ENCODE measurements at places on chromosomes 5 and 9. TPM values are rescaled to one million over a fixed set of nuclear protein-coding genes. Genes with fewer than 3 reads are reported as not detected.

NIPAL4 gene
- polyA plus RNA-seq = 6.6 TPM

MAMDC2 gene
- not detected for polyA plus RNA-seq

F12 gene
- not detected for polyA plus RNA-seq

TAF11L10 gene
- polyA plus RNA-seq = not detected

ELOVL7 gene
- not detected for polyA plus RNA-seq

SLIT3 gene
- polyA plus RNA-seq = not detected

TXN gene
- polyA plus RNA-seq = 62.7 TPM

GRCh38 chr9:112605518-112605917, 112.4 kb downstream of the INIP start:
- DNase-seq = no peak

- no peak for DNase-seq
Measured at GRCh38 chr5:82480331-82480730, 202.2 kb upstream of the RPS23 start.

GRCh38 chr9:96587338-96588315, 32.0 kb downstream of the CDC14B start:
- DNase-seq = no peak

- no peak for DNase-seq
Measured at GRCh38 chr5:9713356-9713755, 83.2 kb upstream of the TAS2R1 start.

DNA sequence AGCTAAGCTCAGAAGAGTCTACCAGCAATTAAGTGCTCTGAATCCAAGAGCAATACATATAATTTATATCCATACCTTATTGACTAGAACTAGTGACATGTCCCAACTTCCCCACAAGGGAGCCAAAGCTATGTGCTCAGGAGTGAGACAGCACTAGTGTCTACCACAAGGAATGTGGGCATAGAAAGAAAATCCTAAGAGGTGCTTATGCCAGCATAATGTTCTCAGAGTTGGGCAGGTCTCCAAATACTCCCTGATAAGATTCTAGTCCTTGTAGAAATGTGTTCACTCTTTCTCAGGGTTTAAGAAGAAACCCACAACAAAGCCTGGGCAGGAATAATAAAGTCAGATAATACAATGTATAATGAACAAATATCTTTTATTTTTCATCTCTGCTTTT, 275.1 kb downstream of the BRINP1 start:
- no peak for DNase-seq

DNA sequence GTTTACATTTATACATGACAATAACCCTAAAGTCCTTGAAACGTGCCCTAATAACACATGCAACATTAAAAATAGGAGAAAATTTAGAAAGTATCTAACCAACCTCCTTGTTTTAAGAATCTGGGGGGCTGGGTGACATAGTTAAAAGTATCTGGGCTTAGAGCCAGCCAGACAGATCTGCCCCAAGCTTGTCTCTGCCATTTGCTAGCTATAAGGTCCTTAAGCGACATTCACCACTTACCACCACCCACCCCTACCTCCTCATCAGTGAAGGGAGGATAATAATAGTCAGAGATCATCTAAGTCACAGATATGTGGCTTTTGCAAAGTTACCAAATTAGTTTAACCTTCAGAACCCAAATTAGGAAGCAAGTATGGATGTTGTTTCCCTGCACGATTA, 33.8 kb upstream of the CAST start:
- DNase-seq = no peak

GRCh38 chr5:1415059-1415425, 30.2 kb downstream of the SLC6A3 start:
- DNase-seq = no peak

GRCh38 chr5:145830594-145830993, 4.5 kb downstream of the PRELID2 start:
- no peak for DNase-seq

GRCh38 chr5:17260549-17260948, 43.1 kb downstream of the BASP1 start:
- DNase-seq = no peak

- DNase-seq = no peak
Measured at GRCh38 chr9:21777701-21778100, 24.7 kb upstream of the MTAP start.

DNA sequence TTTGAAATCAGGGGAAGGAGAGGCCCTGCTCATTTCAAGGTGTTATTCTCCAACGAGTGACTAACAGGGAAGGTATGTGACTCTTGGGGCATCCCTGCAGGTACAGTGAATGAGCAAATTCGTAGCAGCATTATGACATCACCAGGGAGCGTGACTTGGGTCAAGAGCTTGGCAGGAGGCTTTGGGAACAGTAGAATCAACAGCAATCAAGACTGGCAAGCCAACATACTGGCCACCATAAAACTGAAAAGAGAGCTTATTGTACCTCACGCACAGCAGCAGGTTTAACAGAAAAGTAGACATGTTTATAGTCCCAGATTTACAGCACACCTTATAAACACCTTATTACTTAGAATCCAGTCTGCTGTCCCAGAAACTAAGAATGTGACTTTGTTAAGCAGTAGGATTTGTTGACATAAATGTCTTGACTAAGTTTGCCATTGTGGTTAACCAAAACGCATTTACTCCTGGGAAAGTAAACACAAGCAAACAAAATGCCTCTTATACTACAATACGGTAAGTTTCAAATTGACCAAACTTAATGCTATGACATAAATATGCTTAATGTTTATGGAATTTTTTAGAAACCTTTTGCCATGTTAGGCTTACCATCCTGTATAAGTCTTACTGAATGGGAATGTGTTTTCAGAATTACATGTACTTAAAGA, 297.8 kb downstream of the NPR3 start:
- DNase-seq = no peak

GRCh38 chr9:117825609-117826347, 121.6 kb downstream of the TLR4 start:
- peak; percentile 67 for DNase-seq

DNA sequence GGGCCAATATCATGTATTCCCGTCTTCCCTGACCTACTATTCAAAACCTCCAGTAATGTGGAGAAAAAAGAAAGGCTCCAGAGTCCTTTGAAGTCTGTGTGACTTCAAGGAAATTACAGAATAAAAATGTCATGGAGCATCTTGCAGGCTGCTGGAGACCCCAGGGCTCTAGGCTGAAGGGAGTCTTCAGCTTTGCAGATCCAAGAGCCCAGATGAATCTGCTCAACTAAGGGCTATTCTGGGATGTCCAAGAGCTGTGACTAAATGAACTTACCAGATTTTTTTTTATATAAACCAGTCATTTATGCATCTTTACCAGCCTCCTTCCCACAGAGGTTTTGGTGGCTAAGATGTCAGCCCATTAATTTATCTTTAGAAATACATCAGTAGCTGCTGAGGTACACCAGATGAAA, 167.3 kb downstream of the MUSK start:
- DNase-seq = no peak

DNA sequence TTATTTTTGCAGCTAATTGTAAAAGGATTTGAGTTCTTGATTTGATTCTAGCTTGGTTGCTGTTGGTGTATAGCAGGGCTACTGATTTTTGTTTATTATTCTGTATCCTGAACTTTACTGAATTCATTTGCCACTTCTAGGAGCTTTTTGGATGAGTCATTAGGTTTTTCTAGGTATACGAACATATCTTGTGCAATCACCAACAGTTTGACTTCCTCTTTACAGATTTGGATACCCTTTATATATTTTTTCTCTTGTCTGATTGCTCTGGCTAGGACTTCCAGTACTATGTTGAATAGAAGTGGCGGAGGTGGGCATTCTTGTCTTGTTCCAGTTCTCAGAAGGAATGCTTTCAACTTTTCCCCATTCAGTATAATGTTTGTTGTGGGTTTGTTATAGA, 210.8 kb downstream of the FGF10 start:
- DNase-seq = no peak

GRCh38 chr9:120438836-120439546, 141.0 kb downstream of the CDK5RAP2 start:
- DNase-seq = no peak

Measured in naive B cell (primary cell).